ENCODE measurements at places on chromosomes 7 and 10.

GRCh38 chr7:7103343-7104313 lies 78.7 kb upstream of the C1GALT1 start:
- peak; percentile 26 for DNase-seq

DNA sequence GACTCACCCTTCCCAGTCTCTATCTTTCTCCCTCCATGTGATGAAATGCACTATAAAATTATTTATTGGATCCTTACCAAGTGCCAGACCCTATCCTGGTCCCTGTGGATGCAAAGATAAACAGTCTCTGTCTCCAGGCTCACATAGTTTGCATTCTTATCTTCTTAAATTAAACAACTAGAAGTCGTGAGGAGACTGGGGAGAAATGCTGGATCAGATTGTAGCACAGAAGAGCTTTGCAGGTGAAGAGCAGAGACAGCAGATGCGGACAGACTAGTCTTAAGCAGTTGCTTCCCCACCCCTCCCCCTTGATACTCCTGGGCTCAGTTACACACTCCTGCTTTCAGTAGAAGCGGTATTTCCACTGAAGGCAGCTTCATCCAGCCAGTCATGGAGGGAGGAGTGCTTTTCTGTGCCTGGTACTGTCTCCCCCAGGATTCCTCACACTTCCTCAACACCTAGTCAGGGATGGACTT lies 20.8 kb upstream of the CDK1 start:
- DNase-seq: no peak

DNA sequence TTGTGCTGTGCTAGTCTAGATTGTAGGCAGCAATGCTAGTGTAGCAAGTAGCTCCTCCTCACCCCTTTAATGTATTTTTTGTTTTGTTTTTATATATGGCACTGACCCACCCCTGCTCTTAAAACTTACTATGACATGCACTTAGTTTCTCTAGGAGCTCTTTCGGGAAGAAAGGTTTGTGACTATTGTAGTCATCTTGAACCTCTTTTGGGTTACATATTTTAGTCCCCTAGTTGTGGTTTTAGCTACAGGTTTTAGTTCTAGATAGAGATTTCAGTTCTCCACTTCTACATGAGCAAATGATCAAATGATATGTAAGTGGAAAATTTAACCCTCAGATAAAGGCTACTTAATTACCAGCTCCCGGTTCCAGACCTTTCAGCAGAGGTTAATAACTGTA lies 14.9 kb downstream of the MINPP1 start:
- no peak for DNase-seq

DNA sequence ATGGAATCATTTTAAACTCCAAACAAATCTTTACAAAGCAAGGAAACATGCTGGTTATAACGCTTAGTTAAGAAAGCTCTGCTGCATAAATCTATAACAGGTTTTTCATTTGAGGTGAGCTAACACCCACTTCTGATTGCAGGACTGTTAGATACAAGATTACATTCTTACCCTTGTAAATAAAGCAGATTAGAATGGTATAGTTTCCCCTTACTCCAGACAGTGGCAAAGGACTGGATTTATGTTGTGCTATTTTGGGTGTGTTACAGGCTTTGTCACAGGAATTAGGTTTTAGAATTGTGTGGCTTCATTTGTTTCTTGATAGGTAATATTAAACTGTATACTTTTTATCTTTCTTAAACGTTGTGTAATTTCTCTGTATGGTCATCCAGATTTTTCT lies 487.6 kb downstream of the ZWINT start:
- no peak for DNase-seq

- DNase-seq: no peak
Measured at GRCh38 chr10:97611473-97611872, 21.8 kb downstream of the MORN4 start.

DNA sequence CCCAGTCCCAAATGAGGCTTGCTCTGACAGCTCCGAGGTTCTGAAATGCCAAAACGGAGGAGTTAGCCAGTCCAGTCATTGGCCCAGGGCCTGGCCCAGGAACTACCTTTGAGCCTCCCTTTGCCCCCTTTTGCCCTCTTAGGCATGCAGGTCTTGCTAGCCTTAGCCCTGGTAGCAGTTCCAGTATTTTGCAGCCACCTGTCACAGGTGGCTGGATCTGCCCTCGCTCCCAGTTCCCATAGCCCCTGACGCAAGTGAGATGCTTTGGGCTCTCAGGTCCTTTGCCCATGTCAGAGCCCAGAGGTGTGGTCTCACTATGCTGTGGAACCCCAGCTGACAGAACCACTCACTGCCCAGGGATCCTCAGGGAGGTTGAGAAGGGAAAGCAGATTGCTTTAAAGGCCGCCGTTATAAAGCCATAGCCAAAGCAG lies 42.0 kb downstream of the GPRIN2 start:
- no peak for DNase-seq

DNA sequence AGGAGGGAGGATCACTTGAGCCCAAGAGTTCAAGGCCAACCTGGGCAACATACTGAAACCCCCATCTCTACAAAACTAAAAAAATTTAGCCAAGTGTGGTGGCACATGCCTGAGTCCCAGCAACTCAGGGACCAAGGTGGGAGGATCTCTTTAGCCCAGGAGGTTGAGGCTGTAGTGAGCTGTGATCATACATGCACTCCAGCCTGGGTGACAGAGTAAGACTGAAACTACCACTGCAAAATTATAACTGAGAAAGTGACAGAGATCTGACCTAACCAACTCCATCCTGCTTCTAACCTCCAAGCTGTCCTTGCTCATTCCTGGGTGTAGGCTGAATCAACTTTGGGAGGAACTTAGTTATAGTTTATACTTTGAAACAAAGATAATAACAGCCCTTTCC lies 59.4 kb downstream of the HTR7 start:
- no peak for DNase-seq

DNA sequence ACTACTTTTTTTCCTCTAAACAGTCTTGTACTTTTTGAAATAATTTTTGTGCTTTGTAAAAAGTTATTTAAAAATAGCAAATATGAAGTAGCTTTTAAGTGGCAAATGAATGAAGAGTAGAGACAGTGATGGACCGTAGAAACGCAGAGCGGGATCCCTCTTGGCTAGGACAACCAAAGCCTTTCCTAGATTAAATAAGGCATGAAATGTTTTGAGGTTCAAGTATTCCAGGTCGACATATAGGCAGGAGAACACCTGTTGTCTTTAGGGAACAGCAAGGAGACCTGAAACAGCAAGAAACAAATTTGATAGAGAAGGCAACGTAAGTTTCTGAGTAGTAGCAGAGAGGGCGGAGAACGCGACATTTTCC lies 662 bp upstream of the PPRC1 start:
- DNase-seq: no peak

- no peak for DNase-seq
Measured at GRCh38 chr7:140041659-140042385, 20.9 kb downstream of the PARP12 start.
